Kidney (tissue), 22 donors: ENCODE measurements at places on chromosomes 6 and 20. TPM values are rescaled to one million over a fixed set of nuclear protein-coding genes. Genes with fewer than 3 reads are reported as not detected.

GRCh38 chr6:4402477-4402976, 267.2 kb upstream of the ECI2 start:
- no peak for DNase-seq

DNA sequence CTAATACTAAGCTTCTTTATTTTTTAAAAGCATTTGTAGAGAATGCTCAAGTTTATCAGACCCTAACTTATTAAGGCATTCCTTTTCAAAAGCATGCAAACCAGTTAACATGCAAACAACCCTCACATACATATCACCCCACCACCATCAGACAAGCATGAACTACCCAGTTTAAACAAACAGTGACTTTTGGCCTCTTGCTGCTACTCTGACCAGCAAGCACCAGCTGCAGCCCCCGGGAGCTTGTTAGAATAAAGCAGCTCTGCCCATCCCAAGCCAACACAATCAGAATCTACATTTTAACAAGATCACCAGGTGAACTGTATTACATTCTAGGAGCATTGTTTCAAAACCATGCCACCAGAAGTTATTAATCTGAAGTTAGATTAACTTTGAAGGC, 5.9 kb upstream of the NUP153 start:
- DNase-seq: peak; percentile 52

GRCh38 chr20:41137614-41138474, 501 bp downstream of the PLCG1 start:
- peak; percentile 93 for DNase-seq

- no peak for DNase-seq
These were observed 178.4 kb upstream of the ZNF184 start for GRCh38 chr6:27651371-27651732.

DNA sequence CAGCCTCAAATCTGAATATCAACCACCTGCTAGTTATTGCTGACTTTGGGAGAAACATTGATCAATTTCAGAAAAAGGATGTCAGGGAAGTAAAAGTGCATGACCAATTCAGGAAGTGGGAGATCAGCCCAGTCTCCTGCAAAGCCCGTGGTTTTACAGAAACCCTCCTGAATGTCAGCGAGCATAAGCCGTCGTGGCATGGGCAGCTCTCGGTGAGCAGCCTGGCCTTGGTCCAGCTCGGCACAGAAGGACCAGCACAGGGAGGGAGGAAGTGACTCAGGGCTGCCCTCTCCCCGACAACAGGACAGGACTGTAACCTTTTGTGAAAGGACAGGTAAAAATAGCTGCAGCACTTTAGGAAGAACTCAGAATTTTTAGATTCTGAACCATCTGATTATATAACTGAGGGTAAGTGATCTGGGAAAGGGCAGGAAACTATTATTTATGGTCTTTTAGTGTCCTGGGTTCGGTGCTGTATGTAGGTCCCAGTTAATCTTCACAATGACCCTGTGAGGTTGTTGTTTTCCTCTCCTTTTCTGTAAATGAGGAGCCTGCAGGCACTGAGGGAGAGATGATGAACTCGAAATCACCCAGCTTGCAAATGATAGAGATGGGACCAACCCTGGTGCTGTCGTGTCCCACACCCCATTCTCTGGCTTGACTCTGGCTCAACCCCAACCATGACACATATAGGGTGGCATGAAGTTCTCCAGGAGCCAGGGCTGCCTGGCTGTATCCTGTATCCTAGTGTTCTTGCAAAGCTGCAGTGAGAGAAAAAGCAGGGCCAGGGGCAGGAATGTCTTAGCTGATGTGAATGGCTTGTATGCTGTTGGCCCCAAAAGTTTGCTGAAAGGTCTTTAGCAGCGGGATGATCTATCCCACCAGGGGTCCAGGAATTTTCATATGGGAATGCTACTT, 37.6 kb downstream of the NRN1 start:
- DNase-seq: no peak

DNA sequence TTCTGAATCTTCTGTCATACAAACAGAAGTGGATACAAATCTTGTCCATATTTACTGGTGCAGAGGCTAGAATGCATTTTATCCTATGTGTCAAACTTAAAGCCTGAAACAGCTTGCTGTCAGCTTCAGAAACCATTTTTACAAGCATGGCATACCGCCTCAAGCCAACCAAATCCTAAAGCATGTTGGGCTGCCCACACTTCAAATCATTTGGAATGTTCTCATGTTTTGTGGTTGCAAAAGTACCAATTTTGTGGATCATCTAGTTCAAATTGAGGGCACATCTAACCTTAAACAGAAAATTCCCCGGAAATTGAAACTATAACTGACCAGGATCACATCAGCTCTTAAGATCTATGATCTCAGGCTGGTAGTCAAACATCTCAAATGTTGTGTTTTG, 3.2 kb downstream of the GPR63 start:
- no peak for DNase-seq

DNA sequence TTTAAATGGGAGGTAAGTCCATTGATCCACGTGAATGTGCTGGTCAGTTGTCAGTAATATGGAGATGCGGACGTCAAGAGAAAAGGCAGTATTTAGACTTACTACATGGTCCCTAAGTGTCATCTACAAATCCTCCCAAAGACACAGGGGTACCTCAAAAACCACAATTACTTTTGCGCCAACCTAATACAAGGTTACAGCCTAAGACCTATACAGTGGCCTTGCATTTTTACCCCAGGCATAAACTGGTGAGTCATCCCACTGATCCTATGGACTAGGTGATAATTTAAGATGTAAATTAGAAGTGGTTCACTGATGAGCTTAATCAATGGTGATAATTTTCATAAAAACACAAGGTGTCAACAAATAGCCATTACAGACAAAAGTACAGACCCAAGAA, 141.0 kb downstream of the NFATC2 start:
- DNase-seq: no peak

DNA sequence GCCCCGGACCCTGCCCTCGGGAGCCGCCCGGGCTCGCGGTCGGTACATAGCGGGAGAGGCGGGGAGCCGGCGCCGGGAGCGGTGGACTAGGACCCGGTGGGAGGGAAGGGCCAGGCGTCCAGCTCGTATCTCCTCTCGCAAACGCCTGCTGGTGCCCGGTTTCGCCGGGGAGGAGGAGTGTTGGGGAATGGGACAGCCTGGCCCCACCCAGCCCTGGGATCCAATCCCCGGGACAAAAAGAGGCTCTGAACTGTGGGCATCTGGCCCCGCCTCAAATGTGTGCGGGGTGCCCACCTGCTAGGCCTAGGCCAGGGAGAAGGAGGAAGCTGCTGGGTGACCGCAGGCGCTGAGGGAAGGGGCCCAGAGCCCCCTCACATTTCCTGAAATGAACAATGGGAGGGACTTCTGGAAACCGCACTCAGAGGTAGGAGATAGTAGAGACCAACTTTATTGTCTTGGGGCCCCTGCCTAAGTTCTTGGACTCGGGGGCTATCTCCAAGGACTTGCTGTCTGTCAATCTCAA, at the start of gene KCNK17:
Gene KCNK17, minus strand, starts transcription at position 147 of the 523 bp plus-strand sequence. Its CDS starts 99 bp downstream, at position 48.
- no peak for DNase-seq

DNA sequence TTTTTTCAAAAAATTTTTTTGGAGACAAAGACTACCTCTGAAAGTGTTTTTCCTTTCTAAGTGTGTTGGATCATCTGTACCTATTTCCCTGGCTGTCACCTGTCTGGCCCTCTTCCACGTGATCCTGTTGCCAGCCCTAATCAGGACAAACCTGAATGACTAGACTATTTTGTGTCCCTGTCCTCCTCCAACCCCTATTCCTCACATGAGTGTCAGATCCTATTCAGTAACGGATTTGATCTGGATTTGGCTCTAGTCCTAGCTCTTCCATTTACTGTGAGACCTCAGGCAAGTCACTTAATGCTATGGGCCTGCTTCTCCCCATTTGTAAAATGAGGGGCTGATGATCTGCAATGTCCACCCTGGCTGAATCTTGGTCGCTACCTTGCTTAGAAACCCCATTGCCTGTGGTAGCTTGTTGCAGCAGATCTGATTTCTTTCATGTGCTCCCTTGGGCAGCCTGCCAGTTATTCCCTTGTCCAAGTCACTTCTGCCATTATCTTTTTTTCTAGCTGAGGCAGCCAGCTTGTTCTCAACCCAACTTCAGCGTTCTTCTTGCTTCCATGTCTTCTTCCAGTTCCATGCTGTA, 4.8 kb downstream of the PHF20 start:
- no peak for DNase-seq

The STK4 gene
- polyA plus RNA-seq: 4.3 TPM

The WFDC5 gene
- not detected for polyA plus RNA-seq
